Activated T-helper 17 cell treated with anti-CD3 and anti-CD28 coated beads, Interleukin-2, amount 50 U/mL, for 72 hours (primary cell): ENCODE measurements at places on chromosomes 16 and 17.

DNA sequence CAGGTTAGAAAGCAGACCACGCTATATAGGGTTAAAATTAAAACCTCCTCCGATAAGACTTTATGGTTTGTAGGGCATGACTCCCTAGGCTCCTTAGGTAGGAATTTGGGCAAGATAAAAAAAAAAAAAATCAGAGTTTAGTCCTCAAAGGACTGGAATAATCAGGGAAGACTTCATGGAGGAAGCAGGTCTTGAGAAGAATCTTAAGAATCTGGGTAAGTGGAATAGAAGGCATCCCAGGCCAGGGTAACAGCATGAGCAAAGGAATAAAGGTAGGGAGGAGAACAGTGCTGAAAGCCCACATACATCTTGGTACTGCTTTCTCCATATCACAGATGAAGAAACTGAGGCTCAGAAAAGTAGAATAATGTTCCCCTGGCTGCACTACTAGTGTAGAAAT, 15.4 kb downstream of the SLC46A1 start:
- no peak for ATAC-seq

DNA sequence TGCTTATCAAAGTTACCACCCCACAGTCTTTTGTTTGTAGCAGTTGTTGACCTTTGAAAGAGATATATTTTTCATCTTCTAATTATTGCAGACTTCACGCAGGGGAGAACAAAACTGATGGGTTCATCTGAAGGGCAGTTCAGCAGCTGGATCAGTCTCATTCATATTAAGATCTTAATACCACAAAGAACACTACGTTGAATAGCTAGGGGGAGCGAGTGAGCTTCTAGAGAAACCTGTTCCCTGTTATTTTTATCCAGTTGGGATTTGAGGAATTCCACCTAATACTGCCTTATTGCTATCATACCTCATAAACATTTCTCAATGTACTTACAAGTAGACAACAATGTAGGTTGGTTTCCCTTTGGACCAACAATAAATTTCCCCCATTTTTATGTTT, 306.1 kb upstream of the KIF2B start:
- ATAC-seq: no peak

GRCh38 chr16:66740010-66740409, 11.4 kb downstream of the DYNC1LI2 start:
- no peak for ATAC-seq

- ATAC-seq: no peak
Observed at GRCh38 chr16:3745751-3746355, 28.5 kb upstream of the TRAP1 start.

GRCh38 chr16:82955741-82956348, 329.1 kb downstream of the CDH13 start:
- peak; percentile 59 for ATAC-seq

DNA sequence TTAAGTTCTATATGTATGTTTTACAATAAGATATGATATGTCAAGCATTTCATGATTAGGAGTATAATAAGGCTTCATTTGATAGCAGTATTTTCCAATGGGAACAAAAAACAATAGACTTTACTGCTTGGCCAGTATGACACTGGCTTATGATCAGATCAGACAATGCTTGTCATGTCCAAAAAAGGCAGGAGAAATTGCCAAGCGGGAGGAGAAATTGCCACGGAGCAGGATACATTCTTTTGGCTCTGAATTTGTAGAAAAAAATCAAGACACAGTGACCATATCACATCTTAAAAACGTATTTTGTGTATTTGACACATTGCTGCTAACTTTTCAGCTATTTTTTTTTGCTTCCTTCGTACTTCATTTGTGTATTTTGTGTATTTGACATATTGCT, 404.1 kb downstream of the CNTNAP4 start:
- no peak for ATAC-seq
